ENCODE measurements at places on chromosomes 2 and 18.

- no peak for DNase-seq
Observed at GRCh38 chr2:152062125-152063091, 36.4 kb downstream of the CACNB4 start.

DNA sequence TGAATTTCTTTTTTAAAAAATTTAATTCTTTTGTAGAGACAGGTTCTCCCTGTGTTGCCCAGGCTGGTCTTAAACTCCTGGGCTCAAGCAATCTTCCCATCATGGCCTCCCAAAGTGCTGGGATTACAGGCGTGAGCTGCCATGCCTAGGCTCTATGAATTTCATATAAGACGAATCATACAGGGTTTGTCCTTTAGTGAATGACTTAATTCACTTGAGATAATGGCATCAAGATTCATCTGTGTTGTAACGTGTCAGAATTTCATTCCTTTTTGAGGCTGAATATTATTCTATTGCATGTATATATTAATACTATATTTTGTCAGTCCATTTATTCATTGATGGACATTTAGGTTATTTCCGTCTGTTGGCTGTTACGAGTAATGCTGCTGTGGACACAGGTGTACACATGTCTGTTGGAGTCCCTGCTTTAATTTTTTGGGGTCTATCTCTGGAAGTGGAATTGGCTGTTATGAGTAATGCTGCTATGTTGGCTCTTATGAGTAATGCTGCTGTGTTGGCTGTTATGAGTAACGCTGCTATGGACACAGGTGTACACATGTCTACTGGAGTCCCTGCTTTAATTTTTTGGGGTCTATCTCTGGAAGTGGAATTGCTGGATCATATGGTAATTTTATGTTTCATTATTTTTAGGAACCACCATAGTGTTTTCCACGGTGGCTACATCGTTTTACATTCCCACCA lies 210.6 kb downstream of the CAMKMT start:
- no peak for DNase-seq

GRCh38 chr18:35513181-35513936 lies 15.6 kb upstream of the INO80C start:
- DNase-seq, result no peak

DNA sequence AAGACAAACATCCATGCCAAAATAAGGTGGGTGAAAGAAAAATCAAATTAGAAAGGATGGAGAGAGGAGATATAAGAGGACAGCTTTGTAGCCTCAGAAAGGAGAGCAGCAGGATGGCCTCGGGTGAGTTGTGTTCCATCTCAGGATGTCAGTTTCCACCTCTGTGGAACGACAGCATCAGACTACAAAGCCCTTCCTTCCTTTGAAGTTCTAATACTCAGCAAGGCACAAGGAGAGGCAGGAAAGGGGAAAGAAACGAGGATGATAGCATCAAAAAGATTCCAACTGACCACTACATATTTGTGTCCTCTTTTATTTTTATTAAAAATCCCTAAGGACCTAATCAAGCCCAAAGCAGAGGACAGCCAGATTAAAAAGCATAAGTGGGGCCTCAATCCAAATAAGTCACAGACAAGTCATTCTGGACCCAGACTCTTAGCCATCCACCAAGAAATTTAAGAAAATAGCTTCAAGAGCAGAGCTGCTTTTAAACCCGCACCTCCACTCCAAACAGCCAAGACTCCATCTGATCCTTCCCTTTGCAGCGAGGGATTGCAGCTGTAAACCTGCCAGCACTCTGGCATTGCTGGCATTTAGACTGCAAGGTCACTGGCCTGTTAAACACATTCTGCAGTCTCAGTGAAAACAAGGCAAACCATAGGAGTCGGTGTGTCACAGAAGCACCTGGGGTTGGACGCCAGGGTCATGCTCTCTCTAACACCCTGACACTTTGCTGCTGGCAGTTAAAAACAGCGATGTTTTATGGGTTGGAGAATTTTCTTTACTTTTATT lies 314.5 kb upstream of the CHAC2 start:
- DNase-seq, result no peak

DNA sequence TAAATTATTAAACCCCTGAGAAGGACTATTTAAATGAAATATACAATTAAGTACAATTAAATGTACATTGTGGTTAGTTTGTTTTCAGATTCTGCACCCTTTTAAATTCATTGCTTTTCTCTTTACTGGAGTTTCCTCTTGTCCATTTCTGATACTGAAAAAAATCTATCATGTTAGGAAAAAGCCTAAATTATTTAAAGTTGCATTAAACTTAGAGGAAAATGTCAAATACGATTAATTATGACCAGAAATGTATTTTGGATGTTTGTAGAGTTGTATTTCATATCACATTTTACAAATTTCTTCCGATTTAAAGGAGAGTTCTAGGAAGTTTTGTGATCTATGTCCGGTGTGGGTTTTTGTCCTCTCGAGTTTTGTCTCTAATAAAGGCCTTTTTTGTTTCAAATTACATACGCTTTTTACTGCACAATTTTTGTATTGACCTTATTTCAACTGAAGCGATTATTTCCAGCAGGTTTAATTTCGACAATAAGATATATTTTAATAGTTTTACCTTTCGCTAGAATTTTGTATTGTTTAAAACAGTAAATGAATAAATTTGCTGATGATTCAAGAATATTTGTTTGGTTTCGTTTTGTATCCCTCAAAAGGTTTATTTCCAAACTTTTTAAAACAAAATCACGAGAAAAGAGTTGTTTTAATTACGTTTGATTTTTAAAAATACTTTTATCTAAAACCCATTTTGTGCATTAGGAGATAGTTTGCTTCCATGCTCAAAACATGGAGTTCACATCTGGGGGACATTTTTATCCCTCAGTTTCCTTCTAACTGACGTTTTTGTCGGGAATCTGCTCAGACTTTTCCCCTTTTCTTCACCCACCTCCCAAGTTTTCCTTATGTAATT lies 3.3 kb upstream of the SATB2 start:
- DNase-seq, result no peak

DNA sequence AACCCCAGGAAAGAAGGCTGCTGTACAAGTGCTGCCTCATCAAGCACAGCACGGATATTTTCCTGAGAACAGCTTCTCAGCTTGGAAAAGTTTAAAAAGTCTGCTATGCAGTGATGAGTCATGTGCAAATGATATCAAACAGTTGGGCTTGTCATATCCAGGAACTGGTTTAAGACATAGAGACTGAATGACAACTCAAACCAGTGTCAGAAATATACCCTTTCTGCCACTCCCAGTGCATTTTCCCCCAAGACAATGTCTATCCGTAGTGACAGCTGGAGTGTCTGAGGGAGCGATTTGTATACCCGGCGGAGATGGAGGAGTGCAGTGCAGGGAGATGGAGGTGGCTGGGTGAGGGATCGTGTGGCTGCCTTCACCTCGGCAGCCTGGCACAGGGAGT lies 28.2 kb downstream of the SOX11 start:
- no peak for DNase-seq

DNA sequence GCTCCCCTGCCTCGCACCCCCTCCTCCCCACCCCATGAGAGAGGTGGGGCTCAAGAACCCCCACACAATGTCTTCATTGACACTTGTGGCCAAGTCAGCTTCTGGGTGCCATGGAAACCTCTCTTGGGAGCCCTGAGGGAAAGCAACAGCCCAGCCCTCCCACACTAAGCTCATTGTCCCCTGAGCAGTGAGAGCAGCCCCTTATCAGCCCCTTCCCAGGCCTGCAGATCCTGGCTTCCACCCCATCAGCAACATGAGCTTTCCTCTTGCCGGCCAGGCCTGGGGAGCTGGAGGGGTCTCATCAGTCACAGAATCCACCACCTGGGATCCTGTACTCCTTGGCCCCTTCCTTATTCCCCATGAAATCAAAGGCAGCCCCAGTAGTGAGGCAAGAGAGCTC lies 107.8 kb upstream of the ST3GAL5 start:
- no peak for DNase-seq

Data from endothelial cell (in vitro differentiated cells).